ENCODE measurements at places on chromosomes 5 and 9.
A peak's percentile ranks its signal among the peaks of the same experiment; 100 is the strongest.

- peak overlapping the region; percentile 64 for H3K4me3 ChIP-seq
- DNase-seq: no peak
- H3K27ac ChIP-seq: peak overlapping the region; percentile 98
- H3K4me1 ChIP-seq: peaks cover 89% of the 10 kb centered on the region
Observed at GRCh38 chr5:62286834-62287233, 19.2 kb upstream of the KIF2A start.

- H3K4me1 ChIP-seq: no peaks in the 10 kb centered on the region
- no peaks in the 10 kb centered on the region for H3K36me3 ChIP-seq
Observed at GRCh38 chr5:109329333-109330237, 80.2 kb downstream of the PJA2 start.

- no peaks in the 10 kb centered on the region for H3K27me3 ChIP-seq
- DNase-seq: no peak
- H3K4me3 ChIP-seq: no peak overlapping the region
- peaks cover 12% of the 10 kb centered on the region for H3K4me1 ChIP-seq
- H3K36me3 ChIP-seq: peaks cover 2% of the 10 kb centered on the region
- no peak overlapping the region for H3K27ac ChIP-seq
Observed at GRCh38 chr9:120702075-120702474, 12.2 kb downstream of the MEGF9 start.

- H3K4me1 ChIP-seq: no peaks in the 10 kb centered on the region
- DNase-seq: no peak
- H3K4me3 ChIP-seq: no peak overlapping the region
- H3K27me3 ChIP-seq: no peaks in the 10 kb centered on the region
- no peaks in the 10 kb centered on the region for H3K36me3 ChIP-seq
Observed at GRCh38 chr5:161278739-161279660, 267.5 kb downstream of the GABRB2 start.

DNA sequence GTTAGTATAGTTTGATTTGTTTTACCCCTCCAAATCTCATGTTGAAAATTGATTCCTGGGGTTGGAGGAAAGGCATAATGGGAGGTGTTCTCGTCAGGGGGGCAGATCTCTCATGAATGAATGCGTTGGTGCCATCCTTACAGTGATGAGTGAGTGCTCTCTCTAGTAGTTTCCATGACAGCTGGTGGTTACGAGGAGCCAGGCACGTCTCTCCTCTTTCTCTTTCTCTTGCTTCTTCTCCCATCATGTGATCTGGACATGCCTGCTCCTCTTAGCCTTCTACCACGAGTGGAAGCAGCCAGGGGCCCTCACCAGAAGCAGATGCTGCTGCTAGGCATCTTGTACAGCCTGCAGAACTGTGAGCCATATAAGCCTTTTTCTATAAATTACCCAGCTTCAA is 454.1 kb downstream of the EFNA5 start:
- no peaks in the 10 kb centered on the region for H3K4me1 ChIP-seq
- no peaks in the 10 kb centered on the region for H3K27me3 ChIP-seq
- H3K4me3 ChIP-seq: no peak overlapping the region
- DNase-seq: no peak
- no peaks in the 10 kb centered on the region for H3K36me3 ChIP-seq
- H3K27ac ChIP-seq: no peak overlapping the region

GRCh38 chr5:127435821-127436220 is 81.6 kb upstream of the PRRC1 start:
- no peaks in the 10 kb centered on the region for H3K27me3 ChIP-seq
- H3K4me3 ChIP-seq: no peak overlapping the region
- H3K36me3 ChIP-seq: no peaks in the 10 kb centered on the region
- no peaks in the 10 kb centered on the region for H3K4me1 ChIP-seq
- H3K27ac ChIP-seq: no peak overlapping the region

GRCh38 chr5:142141463-142141862 is 32.9 kb downstream of the NDFIP1 start:
- H3K36me3 ChIP-seq: peaks cover 3% of the 10 kb centered on the region
- DNase-seq: no peak
- H3K27ac ChIP-seq: no peak overlapping the region
- H3K4me3 ChIP-seq: no peak overlapping the region
- no peaks in the 10 kb centered on the region for H3K4me1 ChIP-seq

DNA sequence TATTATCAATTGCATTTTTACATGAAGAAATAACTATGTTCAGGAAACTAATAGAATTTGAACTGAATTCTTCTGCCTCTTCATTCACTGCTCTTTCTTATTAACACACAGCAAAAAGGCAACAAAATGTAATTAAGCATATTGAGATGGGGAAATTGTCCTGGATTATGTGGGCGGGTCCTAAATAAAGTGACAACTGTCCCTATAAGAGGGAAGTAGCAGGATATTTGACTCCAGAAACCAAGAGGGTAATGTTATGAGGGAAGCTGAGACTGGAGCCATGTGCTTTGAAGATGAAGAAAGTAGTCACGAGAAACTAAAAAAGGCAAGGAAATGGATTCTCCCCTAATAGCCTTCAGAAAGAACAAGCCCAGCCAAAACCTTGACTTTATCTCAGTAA is 311.2 kb upstream of the PIK3R1 start:
- DNase-seq: no peak
- H3K27ac ChIP-seq: no peak overlapping the region
- no peaks in the 10 kb centered on the region for H3K4me1 ChIP-seq

- no peak for DNase-seq
- H3K36me3 ChIP-seq: peaks cover 8% of the 10 kb centered on the region
- peak overlapping the region; percentile 81 for H3K27ac ChIP-seq
- H3K27me3 ChIP-seq: no peaks in the 10 kb centered on the region
- H3K4me1 ChIP-seq: peaks cover 27% of the 10 kb centered on the region
Observed at GRCh38 chr9:83959061-83959460, 21.0 kb downstream of the HNRNPK start.

DNA sequence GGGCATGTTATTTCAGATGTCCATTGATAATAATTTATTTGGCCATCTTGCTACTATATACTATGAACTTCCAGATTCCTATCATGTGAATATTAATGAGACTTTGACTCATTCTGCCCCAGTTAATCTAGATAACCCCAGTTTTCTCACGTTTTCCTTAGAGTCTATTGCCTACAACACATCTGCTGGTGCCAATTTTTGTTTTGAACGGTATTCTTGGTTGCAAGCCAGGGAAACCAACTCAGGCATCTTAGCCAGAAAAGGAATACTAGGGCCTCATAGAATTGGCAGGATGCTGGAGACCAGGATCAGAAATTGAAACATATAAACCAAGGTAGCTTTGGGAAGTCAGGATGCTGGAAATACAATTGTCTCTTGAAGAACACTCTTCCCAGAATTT is 28.0 kb upstream of the NPR3 start:
- H3K36me3 ChIP-seq: peaks cover 8% of the 10 kb centered on the region
- H3K27ac ChIP-seq: no peak overlapping the region
- DNase-seq: no peak
- no peaks in the 10 kb centered on the region for H3K27me3 ChIP-seq
- H3K4me1 ChIP-seq: no peaks in the 10 kb centered on the region

- H3K4me3 ChIP-seq: no peak overlapping the region
- DNase-seq: no peak
- H3K36me3 ChIP-seq: no peaks in the 10 kb centered on the region
- peaks cover 18% of the 10 kb centered on the region for H3K27me3 ChIP-seq
- H3K4me1 ChIP-seq: peaks cover 15% of the 10 kb centered on the region
Observed at GRCh38 chr9:126701813-126702140, 88.0 kb downstream of the LMX1B start.

- no peaks in the 10 kb centered on the region for H3K4me1 ChIP-seq
- H3K27me3 ChIP-seq: no peaks in the 10 kb centered on the region
- no peak overlapping the region for H3K27ac ChIP-seq
- peaks cover 1% of the 10 kb centered on the region for H3K36me3 ChIP-seq
Observed at GRCh38 chr9:118038713-118039112, 334.5 kb downstream of the TLR4 start.

- H3K36me3 ChIP-seq: no peaks in the 10 kb centered on the region
- no peaks in the 10 kb centered on the region for H3K4me1 ChIP-seq
- no peak overlapping the region for H3K27ac ChIP-seq
- no peak for DNase-seq
- peaks cover 20% of the 10 kb centered on the region for H3K27me3 ChIP-seq
Observed at GRCh38 chr9:98899408-98900056, 44.2 kb upstream of the COL15A1 start.

DNA sequence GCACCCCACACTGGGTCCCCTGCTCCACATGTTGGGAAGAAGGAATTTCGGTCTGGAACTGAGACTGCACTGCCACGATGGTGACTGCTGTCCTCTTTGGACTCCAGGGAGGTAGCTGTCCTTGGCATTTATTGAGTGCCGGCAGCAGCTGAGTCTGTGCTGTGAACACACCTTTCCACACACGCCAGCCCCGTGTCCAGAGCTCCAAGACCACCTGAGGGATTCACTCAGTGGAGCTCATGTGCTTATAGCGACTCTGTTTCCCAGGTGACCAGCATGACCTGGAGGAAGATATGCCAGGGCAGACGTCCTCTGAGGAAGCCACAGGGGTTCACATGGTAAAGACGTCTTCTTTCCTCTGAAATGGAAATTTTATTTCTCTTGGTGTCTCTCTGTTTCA is 33.2 kb upstream of the FLT4 start:
- peaks cover 26% of the 10 kb centered on the region for H3K4me1 ChIP-seq
- H3K4me3 ChIP-seq: no peak overlapping the region

- H3K27me3 ChIP-seq: peaks cover 11% of the 10 kb centered on the region
- H3K36me3 ChIP-seq: no peaks in the 10 kb centered on the region
- H3K4me3 ChIP-seq: no peak overlapping the region
- no peak for DNase-seq
- peaks cover 17% of the 10 kb centered on the region for H3K4me1 ChIP-seq
Observed at GRCh38 chr9:98995971-98996504, 52.3 kb downstream of the COL15A1 start.

DNA sequence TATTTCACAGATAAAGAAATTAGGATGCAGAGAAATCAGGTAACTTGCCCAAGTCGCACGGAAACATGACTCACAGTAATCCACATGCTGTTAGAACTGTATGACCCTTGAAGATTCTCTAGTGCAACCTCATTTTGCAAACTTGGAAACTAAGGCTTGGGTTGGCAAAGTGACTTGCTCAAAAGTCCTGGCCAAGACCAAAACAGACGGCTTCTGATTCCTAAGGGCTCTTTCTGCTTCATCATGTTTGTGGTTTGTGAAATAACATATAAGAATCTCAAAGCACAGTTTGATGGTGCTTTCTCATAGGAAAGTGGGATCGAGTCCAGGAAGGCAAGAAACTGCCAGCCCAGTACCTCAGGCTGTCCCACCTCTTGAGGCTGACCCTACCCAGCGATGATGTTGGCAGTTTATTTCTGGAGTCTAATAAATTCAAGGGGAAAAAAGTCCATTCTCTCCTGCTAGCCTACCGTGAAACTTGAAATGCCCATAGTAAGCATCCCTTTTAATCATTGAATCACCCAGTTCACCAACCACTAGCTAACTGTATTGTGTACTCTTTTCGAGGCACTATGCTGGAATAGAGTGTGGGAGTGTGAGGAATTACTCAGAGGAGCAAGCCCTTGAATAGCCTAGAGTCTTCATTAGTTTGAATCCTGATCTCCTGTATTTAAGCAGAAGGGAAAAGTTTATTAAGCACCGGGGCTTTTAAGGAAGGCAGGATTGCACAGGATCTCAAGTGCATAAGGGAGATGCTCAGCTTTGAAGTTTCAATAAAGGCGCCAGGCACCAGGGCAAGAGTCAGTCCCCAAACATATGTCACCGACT is 14.1 kb downstream of the CAPSL start:
- H3K4me1 ChIP-seq: peaks cover 76% of the 10 kb centered on the region
- peaks cover 10% of the 10 kb centered on the region for H3K36me3 ChIP-seq
- peaks cover 6% of the 10 kb centered on the region for H3K27me3 ChIP-seq
- peak overlapping the region; percentile 82 for H3K4me3 ChIP-seq
- DNase-seq: peak; percentile 31

GRCh38 chr5:163395792-163396191 is 41.6 kb upstream of the CCNG1 start:
- peaks cover 14% of the 10 kb centered on the region for H3K27me3 ChIP-seq
- no peak for DNase-seq
- no peak overlapping the region for H3K27ac ChIP-seq
- H3K36me3 ChIP-seq: no peaks in the 10 kb centered on the region

DNA sequence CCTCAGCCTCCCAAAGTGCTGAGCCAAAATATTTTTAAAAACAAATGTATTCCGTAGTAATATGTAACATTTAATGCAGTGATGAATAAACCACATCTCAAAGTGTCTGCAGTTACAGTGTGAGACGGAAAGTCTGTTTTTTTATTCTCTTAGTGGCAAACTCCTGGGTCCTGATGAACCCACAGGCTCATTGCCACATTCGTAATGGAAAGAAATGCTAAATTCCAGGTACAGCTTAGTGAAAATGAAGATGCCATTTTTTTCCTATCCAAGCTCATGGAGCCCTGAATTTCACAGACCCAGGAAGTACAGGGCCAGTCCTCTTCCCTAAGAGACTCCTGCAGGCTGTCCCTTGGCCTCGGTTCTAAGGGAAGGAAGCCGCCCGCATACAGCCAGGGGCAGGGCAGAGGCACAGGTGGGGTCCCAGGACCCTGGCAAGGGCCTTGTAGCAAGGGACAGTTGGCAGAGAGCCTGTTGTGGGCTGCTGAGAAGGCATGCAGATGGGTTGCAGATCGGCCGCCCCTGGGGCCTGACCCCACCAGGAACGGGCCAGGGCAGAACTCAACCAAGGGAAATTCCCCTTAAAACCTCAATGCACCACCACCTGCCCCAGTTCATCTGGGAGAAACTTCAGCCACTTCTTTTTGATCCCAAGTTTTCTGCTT is 36.2 kb downstream of the IPPK start:
- H3K4me3 ChIP-seq: no peak overlapping the region
- no peak for DNase-seq
- H3K4me1 ChIP-seq: peaks cover 13% of the 10 kb centered on the region
- no peak overlapping the region for H3K27ac ChIP-seq
- H3K36me3 ChIP-seq: peaks cover 8% of the 10 kb centered on the region

GRCh38 chr5:135136546-135136945 is 102.5 kb upstream of the PITX1 start:
- no peak overlapping the region for H3K27ac ChIP-seq
- H3K4me3 ChIP-seq: no peak overlapping the region
- no peak for DNase-seq
- no peaks in the 10 kb centered on the region for H3K27me3 ChIP-seq
- no peaks in the 10 kb centered on the region for H3K4me1 ChIP-seq

DNA sequence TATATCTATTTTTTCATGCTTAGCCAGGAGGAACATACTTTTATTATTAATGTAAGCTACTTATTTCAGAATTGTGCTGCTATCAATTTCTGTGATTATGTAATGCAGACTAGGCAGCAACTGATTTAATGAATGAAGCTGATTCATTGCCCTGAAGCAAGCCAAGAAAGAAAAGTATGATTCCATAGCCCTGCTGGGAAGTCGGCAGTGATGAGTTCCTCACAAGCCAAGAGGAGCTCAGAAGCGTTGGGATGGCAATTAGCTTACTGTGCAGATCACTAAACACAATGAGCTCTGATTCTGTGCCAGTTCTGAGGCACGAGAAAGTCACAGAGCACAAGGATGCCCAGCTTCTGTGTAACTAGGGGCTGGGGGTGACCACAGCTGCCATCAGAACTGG is 254.3 kb upstream of the KLF9 start:
- H3K4me1 ChIP-seq: peaks cover 9% of the 10 kb centered on the region
- no peak for DNase-seq
- H3K36me3 ChIP-seq: no peaks in the 10 kb centered on the region
- H3K4me3 ChIP-seq: no peak overlapping the region

GRCh38 chr9:21708260-21708711 is 94.2 kb upstream of the MTAP start:
- H3K27ac ChIP-seq: no peak overlapping the region
- no peak for DNase-seq
- H3K4me3 ChIP-seq: no peak overlapping the region
- no peaks in the 10 kb centered on the region for H3K36me3 ChIP-seq
- peaks cover 9% of the 10 kb centered on the region for H3K4me1 ChIP-seq

GRCh38 chr5:32100230-32100629 is 73.9 kb downstream of the GOLPH3 start:
- H3K4me1 ChIP-seq: peaks cover 6% of the 10 kb centered on the region
- no peaks in the 10 kb centered on the region for H3K27me3 ChIP-seq
- peaks cover 4% of the 10 kb centered on the region for H3K36me3 ChIP-seq
- H3K27ac ChIP-seq: no peak overlapping the region
- no peak for DNase-seq
